Fibroblast of skin of left quadriceps (primary cell): ENCODE measurements at places on chromosomes 1 and 21.

- DNase-seq: no peak
Measured at GRCh38 chr1:158149175-158149574, 31.5 kb upstream of the CD1D start.

- no peak for DNase-seq
Measured at GRCh38 chr1:154219541-154219940, 1.2 kb upstream of the UBAP2L start.

GRCh38 chr1:42933610-42934491 lies 24.8 kb downstream of the SLC2A1 start:
- DNase-seq: no peak

GRCh38 chr1:84301004-84301784 lies at the start of gene SAMD13:
SAMD13 (plus strand) TSS chr1:84301708; CDS start chr1:84303235, 1,527 bp downstream.
- peak; percentile 21 for DNase-seq

DNA sequence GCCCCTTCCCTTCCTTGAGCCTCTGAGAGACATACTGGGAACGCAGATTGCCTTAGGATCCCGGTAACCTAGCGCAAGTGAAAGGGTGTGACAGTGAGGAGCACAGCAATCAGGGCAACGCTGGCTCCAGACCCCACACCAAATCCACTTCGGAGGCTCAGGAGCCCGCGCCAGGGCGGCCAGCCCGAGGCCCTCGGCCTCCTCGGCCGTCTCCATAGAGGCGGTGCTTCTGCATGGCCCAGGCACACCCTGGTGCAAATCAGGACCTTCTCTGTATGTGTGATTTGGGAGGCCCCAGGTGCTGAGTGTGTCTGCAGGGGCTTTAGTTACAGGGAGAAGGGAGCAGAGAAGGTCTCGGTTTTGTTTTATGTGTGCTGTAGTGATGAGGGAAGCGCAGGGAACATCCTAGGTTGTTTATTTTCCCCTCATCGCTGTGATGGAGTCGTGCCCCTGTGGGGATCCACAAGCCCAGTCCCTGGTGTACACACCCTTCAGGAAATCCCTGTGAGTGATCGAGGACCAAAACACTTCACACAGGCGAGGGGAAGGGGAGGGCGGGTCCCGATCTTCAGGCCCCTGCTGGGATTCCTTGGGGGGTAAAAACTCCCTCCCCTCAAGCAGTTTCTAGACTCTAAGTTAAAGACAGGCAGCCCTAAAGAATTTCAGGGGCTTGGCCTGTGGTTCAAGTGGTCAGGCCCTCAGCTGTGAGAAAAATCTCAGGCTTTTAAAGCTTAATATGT lies 9.4 kb downstream of the KIAA1614 start:
- no peak for DNase-seq

GRCh38 chr21:43283136-43283924 lies 114.5 kb downstream of the CRYAA start:
- no peak for DNase-seq

- no peak for DNase-seq
Measured at GRCh38 chr1:53210954-53211353, 9.5 kb downstream of the CZIB start.

DNA sequence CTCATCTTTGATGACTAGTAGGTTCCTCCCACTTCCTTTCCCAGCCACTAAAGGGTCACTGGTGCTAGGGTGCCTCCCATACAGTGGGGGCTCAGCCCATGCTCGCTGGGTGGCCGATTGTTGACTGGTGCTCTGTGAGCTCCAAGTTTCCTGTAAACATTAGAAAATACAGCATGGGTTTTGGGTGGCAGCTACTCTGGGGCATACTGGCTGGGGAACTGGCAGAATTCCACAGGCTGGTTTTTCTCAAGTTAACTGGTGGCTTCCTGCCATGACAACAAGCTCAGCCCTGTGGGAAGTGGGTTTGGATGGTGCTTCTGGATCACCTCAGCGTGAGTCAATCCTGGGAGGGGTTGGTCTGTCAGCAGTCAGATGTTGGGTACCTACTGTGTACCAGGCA lies 28.7 kb upstream of the CRNN start:
- DNase-seq: no peak

DNA sequence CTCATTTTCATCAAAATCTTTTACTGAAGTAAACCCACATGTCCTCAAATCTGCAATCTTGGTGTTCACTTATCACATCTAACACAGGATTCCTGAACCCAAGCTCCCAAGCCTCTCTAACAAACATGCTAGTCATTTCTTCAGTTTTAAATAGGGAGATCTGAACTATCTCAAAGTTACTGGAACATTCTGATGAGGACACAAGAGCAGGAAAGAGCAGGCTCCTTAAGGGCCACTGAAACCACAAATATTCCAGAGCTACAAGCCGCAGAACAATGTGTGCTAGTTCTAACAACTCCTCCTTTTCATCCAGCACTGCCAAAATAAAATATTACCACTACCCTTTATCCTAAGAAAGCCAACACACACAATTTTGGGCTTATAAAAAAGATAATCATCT lies 38.9 kb downstream of the WARS2 start:
- peak; percentile 28 for DNase-seq

DNA sequence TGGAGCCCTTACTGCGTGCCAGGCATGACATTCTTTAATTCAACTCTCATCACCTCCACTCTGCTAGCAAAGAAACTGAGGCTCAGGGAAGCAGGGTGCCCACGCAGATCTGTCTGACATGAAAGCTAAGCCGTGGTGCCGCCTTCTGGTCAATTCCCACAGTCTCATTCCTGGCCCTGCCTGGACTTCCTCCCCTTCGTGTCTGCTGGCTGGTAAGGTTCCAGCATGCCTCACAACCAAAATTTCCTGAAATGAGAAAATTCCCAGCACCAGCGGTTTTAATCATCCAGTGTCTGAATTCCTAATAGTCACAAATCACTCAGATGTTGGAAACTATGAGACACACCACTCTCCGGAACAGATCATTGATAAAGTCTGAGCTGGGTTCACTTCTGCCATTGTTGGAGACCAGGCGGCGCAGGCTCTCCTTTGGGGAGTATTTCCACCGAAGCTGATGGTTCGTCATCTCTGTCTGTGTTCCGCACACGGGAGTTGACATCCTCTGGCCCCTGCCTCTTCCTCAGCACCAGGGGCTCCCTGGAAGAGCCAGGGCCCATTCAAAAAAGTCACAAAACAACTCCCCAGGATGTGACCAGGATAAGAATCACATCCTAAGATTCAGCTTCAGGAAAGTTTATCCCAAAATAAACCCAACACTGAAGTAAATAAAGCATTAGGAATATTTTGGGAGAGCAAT lies 167.7 kb downstream of the PLPP3 start:
- DNase-seq: no peak

DNA sequence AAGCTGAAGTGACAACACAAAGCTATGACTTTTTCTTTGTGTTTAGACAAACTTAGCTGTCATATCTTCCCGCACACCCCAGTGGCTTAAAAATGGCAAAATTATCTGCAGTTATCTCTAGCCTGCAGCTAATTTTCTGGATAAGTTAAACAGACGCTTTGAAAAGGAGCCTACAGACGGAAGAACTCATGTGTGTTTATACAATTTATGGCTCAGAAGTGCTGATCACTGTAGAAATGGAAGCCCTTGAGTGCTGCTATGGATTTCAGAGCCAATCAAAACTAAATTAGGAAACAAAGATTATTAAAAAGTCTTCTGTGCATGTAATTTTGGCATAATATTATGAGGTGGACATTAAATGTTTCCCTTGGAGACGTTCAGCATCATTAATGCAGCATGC lies 11.6 kb downstream of the NTNG1 start:
- no peak for DNase-seq

- DNase-seq: no peak
Measured at GRCh38 chr1:13600762-13601453, 17.3 kb downstream of the PDPN start.

- DNase-seq: no peak
Measured at GRCh38 chr1:211511947-211512346, 20.0 kb upstream of the RD3 start.

DNA sequence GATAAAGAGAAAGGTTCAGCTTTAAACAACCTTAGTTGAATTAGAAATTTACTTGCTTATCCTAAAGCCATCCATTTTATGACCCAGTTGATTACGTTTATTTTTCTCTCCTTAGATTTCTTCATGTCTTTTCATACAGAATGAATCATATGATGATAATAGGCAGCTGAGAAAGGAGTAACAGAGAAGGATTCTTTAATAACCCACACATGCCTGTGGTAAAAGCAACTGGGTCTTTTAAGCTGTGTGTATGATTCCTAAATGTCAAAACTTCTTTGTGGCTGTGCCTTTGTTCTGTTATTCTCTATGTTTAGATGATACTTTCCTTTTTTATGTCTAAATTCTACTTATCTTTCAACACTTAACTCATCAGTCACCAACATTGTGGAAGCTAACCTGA lies 626.5 kb downstream of the NCAM2 start:
- peak; percentile 68 for DNase-seq

- no peak for DNase-seq
Measured at GRCh38 chr1:2086446-2087078, 36.4 kb downstream of the PRKCZ start.

DNA sequence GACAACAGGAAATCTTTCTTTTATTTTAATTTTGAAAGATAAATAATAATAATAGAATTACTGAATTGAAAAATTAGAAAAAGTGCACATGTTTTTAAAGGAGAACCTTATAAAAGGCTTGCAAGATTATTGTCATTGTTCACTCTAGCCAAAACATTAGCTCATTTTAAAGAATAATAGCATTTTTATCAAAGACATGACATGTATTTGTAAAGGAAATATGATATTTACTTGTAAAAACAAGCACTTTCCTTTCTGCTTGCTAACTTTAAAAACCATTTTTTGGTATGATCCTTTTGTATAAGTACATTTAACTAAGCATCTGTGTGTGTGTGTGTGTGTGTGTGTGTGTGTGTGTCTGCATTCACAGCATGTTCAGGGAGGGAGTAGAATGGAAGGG lies 156.3 kb upstream of the C1orf87 start:
- DNase-seq: no peak
